Mammary epithelial cell (primary cell): ENCODE measurements at places on chromosomes 3 and 15.
A peak's percentile ranks its signal among the peaks of the same experiment; 100 is the strongest.

DNA sequence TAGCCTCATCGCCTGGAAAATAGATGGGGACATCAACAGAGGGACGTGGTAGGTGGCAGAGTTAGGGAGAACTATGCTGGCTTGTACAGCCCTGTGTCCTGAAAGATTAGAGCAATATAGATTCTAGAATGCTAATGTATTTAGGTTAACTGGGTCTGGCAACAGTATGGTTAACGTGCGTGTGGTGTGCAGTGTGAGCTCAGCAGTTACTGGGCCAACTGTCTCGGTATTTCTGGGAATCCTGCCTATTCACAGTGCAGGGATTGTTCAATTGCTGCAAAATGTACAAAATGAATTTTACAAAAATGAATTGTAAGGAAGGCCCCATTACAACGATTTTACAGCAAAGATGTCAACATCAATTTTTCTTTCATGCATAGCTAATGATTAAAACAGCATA lies 20.6 kb downstream of the MEIS2 start:
- no peak for DNase-seq

DNA sequence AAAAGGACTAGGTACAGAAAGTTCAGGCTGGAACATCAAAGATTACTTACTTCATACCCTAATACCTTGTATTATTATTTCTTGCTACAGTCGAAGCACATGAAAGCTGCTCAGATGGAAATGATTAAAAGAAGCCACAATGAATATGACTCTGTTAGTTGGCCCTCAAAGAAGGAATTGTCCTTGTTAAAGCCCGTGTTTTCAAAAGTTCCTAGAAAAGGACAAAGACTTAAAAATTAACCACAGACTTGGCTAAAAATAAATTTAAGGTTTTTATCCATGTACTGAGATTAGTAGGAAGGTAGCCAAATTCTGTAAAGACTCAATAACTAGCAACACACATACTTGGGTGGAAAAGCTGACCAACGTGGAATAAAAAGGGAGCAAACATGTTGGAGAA lies 251.0 kb upstream of the RARB start:
- DNase-seq, result no peak

DNA sequence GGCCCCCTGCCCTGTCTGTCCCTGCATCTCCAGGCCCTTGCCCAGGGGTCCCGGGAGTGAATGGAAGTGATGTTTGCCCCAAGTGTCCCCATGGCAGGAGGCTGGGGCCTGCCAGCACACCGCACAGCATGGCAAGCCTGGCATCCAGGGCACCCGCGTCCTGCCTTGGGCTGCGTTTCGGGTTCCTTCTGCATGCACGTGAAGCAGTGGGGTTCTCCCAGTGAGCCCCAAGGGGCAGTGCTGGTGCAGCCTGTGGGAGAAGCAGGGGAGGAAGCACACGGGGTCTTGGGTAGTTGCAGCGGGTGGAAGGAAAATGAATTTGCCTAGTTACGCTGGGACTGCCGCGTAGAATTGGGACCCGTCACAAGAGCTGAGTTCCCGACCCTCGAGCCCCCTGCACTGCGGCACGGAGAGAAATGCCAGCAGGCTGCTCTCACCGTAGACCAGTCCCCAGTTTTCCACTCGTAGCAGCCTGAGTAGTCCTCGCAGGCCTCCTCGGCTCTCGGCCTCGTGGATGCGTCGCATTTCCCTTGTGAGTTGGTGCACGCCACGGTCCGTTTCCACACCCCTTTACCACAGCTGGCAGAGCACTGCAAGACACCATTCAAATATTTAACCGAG lies 259.5 kb upstream of the LYSMD4 start:
- no peak for DNase-seq

GRCh38 chr3:166759736-166760513 lies 620.2 kb downstream of the ZBBX start:
- DNase-seq, result no peak

DNA sequence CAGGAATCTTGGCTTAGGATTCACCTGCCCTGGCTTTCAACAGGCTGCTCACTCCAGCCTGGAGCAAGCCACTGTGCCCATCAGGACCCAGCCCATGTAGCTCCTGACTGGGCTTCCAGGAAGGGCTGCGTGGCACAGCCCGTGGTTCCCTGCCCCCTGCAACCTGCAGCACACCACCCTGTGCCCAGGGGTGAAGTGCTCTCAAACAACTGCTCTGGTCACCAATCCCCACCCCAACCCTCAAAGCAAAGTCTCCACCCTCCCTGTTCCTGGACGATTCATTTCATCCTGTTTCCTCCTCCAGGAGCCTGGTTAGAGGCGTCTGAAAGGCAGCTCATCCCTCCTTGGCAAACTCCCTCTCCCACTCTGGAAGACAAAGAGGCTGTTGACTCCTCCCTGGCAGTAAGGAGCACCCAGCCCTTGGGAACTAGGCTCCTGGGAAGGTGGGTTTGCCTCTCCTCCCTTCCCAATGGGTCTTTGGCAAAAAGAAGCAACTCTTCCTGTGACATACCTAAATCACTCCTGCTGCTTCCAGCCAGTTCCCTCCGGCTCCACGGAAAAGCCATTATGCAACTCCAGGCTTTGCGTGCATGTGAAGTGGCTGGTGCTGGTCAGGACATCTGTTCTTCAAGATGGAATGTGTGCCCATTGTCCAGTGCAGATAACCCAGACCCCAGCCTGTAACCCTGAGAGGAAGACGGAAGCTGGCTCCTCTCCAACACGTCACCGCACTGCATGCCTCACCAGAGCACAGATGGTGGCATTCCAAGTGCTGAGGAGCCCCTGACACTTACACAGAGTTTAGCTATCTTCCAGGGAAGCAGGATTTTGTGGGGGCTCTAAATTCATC lies 29.1 kb upstream of the VIPR1 start:
- DNase-seq, result peak; percentile 17
